ENCODE measurements at places on chromosomes 6 and 20.

- DNase-seq = no peak
These were observed 535 bp upstream of the ABCF1 start for GRCh38 chr6:30570740-30571074.

DNA sequence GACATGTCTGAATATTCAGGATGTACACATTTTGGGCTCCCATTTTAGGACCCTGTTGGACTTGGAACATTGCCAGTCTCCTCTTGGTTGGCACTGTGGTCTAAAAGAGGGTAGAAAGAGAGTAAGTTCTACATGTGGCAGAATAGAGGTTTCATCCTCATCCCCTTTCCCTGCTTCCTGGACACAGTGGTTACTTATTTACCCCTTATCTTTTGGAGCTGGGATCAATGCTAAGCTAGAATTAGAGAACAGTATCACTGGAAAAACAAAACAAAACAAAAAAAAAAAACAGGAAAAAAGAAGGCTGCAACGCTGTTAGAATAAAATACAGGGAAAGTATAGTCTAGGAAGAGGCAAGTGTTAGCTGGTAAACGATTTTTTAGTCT, 790.6 kb downstream of the MAFB start:
- DNase-seq = no peak

- no peak for DNase-seq
These were observed 26.4 kb downstream of the CRISP1 start for GRCh38 chr6:49839957-49840356.

DNA sequence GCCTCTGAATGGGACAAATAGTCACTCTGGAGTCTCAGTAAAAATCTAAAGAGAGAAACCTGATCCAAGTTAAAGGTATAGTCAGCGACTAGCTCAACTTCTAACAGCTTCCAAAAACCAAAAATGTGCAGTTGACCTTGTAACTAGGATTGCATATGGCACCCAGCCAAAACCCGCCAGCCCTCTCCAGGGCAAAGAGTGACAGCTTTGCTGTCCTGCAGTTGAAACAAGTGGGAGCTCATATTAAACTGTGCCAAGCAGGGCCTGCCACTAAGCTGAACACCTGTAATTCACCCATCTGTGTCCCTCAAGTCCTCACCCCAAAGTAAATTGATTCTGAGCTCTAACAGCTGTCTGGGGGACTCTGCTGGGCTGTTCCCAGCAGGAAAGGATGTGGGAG, 695.3 kb downstream of the MAFB start:
- DNase-seq = no peak

- peak; percentile 46 for DNase-seq
These were observed 40.9 kb upstream of the CDH22 start for GRCh38 chr20:46349035-46349741.

GRCh38 chr20:12722091-12722490, 286.7 kb upstream of the SPTLC3 start:
- DNase-seq = no peak

DNA sequence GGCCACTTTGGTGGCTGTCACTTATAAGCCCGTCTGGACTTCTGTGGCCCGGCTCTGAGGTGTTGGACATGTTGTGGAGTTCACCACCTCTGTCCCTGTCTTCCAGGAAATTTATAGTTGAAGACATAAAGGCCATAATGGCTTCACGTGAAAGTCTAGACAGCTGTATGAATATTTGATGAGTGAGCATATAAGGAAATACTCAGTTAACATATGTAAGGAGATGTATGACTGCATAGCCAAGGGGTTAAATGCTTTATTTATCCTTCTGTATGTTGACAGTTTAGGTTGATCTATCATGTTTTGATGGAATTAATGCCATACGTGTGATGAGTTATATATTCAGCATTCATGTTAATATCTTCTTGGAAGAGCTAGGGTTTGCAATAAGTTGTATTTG, 16.1 kb downstream of the HIVEP1 start:
- DNase-seq = no peak

DNA sequence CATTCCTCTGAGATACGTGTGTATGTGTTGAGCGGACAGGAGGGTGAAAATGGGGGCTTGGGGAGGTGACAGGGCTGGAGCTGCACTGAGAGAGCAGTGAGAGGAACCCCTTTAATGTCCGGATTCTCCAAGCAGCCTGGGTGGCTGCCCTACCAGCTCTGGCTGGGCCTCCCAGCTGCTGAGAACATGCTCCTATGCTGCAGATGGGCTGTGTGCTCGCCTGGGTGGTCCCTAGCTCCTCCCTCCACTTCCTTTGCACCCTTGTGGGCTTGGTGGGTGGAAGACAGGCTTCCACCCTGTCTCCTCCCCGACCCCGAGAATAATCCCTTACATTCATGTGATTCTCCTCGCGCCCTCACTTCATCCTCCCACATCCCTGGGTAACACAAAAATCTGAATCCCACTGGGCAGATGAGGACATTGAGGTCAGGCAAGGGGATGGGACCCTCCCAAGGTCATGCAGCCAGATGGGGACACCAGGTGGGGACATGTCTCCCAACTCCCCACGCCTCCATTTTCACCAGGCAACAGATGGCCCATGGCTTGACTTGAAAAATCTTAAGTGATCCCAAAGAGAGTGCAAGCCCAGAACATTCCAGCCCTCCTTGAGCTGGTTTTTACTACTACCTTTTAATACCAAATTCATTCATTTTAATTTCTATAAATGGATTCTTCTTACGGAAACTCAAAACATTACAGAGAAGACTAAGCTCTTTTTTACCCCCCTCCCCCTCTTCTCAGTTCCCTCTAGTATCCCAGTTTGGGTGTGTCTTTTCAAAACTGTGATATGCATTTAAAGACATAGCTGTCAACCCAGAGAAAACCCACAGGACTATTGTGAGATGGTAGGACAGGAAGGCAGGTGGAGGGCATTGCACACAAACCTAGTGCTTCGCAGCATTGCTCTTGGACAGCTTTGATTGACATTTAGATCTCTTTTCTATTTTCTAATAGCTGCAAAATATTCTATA, 5.0 kb upstream of the PDRG1 start:
- no peak for DNase-seq

- no peak for DNase-seq
These were observed 79.9 kb downstream of the ATXN1 start for GRCh38 chr6:16681260-16681873.

DNA sequence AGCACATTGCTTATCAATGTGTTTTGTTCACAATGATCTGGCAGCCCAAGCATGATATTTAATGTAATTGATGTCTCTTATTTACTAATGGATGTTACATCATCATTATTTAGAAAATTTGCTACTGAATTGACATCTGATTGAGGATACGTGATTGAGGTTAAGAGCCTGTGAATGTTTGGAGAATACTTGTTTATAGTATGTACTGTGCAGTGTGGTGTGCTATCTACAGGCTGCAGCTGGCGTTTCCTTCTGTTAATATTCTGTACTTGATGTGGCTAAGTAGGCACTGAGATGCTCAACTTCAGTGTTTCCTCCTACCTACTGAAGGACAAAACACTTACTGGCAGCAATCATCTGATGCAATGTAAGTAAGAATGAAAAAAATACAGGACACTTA, 709.6 kb upstream of the FLRT3 start:
- no peak for DNase-seq

DNA sequence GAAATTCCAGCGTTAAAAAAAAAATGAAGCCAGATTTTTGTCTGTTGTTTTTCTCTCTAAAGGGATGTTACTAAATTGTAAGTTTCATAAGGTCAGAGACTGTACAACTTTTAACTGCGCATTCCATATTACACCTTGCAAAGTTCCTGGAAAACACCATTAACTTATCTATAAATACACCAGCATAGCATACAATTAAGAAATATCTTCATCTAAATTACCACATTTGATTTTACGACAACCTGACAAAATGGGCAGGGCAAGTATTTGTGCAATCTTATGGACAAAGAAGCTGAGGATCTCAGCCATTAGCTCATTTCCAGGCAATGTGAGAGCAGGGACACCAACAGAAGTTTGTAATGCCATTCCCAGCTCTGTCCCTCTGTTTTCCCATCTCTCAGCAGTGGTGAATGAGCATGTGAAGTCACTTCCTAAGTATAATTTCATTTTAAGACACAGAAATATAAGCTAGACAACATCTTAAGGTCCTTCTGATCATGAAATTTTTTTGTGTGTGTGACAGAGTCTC, 12.9 kb upstream of the GCM1 start:
- no peak for DNase-seq

All from omental fat pad (tissue), 4 donors.